NCI-H1105 treated with DMSO at 0.1 percent for 48 hours (cell line): ENCODE measurements at places on chromosomes 5 and 9.

DNA sequence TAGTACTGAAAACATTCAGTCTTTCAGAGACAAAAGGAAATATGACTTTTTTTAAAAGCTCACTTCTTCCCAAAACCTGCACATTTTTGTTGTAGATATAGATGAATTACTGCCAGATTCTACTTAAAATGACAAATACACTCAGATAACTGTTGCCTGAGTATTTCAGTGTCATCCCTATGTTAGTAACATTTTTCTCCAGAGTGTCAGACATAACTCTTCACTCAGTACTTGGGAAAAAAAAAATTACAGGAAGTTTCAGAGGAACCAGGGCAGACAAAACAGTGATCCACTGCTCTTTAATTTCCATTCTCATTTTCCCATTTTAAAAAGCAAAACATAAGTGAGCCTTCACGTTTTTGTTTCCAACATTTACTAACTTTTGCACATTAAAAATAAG lies 79.3 kb upstream of the ITGA1 start:
- DNase-seq = no peak

DNA sequence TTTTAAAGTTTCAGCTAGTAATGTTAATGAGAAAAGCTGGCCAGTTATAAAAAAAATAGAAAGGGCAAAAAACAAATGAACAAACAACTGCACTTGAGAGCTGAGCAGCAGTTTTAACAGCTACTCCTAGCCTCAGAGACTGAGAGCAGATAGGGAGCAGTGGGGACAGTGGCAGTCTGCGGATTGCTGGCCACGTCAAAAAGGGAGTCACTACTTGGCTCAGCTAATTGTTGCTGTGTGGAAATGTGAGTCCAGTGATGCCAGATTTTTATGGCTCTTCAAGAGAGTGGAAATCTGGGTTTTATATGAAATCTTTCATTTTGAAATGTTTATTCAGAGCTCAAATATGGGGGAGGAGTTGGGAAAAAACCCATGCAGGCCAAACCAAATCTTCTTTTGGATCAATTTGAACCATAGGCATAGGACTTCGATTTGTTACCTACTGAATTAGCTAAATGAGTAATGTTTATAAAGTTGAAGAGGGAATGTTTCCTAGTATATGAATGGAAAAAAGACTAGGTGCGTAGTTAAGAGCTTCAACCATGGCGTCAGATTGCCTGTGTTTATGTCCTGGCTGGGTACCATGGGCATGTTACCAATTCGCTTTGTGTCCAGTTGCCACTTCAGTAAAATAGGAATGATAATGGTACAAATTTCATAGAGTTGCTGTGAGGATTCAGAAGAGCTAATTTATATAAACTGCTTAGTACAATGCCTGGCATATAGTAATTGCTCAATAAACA lies 102.1 kb downstream of the PAM start:
- DNase-seq = no peak

DNA sequence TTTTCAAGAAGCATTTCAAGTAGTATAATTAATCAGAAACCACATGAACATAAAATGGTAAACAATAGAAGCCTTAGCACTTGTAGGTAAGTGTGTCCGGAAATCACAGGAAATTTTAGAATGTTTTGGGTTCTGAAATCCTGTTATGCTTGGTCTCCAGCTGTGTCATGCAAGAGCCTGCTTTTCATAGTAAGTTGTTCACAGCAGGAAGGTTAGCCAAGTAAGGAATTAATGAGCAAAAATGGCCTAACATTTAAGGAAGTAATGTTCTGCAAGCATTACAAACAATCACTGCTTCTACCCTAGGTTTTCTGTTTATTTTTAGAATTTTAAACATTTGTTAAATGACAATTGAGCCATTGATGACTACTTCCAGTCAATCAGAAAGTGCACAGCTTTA lies 669.5 kb downstream of the SLCO4C1 start:
- DNase-seq = peak; percentile 33

- no peak for DNase-seq
Observed at GRCh38 chr9:119483153-119483552, 113.9 kb upstream of the BRINP1 start.

DNA sequence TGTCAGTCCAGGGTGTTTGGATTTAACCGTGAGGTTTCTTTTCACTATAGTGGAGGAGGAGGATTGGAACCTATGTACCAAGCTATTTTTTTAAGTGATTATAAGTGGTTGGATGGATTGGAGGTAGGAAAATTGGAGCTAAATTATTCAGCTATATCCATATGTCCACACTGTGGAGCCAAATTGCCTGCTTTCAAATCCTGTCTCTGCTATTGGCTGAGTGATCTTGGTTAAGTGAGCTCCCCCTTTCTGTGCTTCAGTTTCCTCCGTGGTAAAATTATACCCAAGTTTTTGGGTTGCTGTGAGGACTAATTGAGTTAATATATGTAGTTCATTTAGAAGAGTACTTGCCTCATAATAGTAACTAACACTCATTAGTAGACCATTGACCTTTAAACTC lies 2.5 kb downstream of the CENPP start:
- DNase-seq = peak; percentile 2

DNA sequence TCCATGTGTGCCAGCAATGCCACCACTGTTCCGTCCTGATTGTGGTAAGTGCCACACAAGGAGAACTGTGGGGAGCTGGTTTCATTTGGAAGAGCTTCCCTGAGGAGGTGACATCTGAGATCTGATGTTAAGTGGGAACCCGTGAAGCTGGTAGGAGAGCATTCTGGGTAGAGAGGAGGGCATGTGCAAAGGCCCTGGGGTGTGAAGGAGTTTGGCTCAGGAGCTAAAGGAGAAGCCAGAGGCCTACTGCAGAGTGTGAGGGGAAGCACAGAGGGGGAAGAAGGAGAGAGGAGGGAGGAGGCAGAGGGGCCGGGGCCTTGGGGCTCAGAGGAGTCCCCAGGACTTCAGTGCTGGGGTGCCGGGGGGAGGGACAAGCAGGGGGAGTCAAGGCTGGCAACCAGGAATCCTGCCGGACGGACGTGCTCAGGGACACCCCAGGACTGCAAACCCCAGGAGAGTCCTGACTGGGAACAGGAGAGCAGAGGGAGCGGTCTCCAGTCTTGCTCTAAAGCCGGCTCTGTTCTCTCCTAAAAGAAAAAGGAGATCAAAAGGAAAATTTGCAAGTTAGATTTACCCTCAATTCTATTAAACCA lies 19.7 kb downstream of the C9orf50 start:
- no peak for DNase-seq

GRCh38 chr9:89734600-89735041 lies 129.8 kb downstream of the GADD45G start:
- DNase-seq = no peak

DNA sequence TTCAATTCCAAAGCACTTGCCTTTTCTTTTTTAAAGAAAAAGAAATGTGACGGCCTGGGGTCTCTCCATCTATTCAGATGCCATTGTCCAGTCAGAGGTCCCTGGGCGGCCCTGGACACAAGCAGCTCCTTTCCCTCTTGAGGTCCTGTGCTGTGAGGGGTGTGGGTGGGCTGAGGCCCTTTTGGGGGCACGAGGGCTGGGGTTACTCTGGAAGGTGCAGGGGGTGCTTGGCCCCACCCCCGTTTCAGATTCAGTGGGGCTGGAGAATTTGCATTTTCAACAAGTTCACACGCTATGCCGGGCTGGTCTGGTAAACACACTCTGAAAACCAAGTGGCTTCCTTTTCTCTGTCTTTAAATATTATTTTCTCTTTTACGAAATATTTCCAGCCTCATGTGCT lies 91.4 kb upstream of the PHYKPL start:
- DNase-seq = no peak

DNA sequence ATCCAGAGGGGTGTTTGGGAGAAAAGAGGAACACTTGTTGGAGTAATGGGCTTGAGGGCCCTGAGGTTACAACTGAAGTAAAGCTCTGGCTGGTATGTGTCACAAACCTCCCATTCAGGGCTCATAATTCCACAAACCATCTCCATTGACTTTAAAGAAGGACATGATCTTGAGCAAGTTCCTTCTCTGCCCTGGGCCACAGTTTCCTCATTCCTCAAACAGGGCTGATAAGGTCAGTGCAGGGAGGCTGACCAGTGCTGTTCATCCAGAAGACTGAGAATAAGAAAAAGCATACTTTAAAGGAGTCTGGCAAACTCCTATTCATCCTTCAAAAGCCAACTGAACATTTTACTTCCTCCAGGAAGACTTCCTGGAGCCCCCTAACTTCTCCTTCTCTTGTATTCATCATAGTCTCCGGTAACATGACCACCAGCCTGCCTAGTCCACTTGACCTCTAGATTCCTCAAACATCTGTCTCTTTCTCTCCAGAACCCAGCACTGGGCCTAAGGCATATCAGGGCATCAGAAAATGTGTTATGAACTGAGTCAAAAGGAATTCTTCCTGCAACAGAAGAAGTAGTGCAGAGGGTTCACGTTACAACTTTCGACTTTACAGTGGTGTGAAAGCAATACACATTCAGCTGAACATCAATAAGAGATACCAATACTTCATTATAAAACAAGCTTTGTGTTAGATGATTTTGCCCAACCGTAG lies 20.7 kb upstream of the PTPN3 start:
- no peak for DNase-seq

DNA sequence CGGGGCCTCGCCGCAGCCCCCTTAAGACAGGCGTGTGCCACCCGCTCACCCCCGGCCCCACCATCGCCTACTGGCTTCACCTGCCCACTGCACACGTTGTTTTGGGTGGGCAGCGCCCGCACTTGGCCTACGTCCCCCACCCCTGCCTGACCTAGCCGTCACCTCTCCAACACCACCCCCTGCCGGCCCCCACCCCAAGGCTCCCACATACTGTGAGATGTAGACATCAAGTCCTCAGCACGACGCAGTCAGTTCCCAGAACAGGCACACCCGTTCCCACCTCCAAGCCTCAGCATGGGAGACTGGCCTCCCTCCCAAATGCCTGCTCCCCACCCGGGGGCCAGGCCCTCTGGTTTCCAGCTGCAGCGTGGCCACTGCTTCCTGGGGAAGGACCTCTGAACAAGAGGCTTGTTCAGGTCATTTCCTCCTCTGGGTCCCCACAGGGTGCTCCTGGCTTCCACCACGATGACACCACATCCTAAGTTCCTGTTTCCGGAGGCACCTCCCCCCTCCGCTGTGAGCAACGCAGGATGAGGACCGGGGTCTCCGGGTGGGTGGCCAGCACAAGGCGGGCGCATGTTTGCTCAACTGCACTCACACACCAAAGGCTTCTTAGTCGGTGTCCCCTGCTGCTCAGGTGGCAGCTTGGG lies 11.3 kb downstream of the DBN1 start:
- DNase-seq = no peak

- DNase-seq = no peak
Observed at GRCh38 chr5:148827723-148828122, 1.3 kb downstream of the ADRB2 start.

DNA sequence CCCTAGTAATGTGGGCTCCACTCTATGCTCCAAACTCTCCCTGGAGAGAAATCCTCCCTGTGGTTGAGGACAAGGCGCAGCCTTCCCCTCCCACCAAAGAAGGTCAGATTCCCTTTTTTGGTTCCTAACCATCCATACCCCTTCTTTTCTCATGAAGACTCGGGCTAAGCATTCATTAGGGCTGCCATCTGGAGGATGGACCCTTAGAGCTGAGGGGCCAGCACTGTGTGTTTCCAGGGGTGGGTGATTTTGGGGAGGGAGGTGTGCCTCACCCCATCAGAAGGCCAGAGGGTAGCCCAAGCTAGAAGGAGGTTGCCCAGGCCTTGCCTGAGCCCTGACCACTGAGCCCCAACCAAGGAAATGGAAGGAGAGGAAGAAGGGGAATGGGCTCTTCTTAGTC lies 36.8 kb downstream of the TGFBI start:
- no peak for DNase-seq

DNA sequence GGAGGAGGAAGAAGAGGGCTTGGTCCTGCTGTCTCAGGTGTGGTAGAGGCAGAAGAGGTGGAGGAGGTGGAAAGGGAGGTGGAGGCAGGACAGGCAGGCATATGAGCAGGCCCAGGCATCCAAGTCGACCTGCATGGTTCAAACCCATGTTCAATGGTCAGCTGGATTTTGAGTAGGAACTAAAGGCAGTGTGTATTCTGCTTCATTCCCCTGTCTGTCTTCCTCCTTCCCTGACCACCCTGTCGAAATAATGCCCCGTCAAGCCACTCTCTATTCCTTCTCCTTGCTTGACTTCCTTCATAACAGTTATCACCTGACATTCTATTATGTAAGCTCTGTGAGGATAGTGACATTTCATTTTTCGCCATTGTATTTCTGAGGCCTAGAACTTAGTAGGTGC lies 34.8 kb downstream of the ATP6V0E1 start:
- no peak for DNase-seq

GRCh38 chr9:82196622-82197441 lies 208.3 kb downstream of the SPATA31D1 start:
- peak; percentile 97 for DNase-seq

DNA sequence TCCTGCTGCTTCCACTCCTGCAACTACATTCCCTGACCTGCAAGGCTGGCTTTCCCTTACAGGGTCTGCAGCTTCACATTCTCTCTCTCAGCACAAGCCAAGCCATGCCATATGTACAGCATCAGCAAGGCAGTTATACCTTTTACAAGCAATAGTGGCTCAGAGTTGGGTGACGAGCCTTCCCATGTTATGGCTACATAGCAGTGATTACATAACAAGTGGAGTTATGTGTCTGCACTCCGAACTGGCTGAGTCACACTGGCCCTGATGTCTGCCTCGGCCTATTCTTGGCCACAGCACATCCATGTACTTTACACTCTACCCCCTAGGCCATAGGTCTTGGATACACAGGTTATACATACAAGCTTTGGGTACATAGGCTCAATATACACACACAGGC lies 52.0 kb upstream of the SNCAIP start:
- no peak for DNase-seq

DNA sequence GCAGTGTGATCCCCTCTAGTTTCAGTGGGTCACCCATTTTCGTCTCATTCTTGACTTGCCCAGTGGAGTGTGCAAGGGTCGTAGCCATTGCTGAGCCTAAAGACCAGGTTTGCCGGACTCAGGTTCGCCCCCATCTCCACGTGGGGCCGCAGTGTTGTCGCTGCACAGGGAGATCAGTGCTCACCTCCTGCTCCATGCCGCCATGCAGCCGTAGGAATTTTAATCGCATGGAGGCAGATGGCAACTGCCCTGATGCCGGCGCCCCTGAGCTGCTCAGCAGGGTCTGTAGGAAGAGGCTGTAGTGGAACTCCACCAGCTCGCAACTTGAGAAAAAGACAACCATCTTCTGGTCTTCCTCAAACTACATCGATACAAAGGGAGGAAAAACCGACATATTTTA lies 24.1 kb downstream of the DDX31 start:
- no peak for DNase-seq

DNA sequence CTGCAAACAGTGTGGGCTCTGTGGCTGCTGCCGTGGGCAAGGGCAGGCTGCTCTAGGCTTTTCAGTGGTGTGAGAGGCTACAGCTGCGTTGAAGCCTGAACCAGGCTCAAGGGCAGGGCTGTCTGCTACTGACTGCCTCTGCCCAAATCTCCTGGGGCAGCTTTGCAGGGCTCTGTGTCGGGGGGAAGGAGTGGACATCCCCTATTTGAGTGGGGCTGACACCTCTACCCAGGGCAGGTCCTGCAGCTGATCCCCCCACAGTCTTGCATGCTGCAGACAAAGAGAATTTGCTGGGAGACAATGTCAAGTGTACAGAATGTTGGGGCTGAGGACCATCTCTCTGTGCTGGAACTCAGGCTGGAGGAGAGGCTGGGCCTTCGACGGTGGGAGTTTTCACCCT lies 240.2 kb downstream of the PBX3 start:
- DNase-seq = no peak
